Activated naive CD4-positive, alpha-beta T cell treated with anti-CD3 and anti-CD28 coated beads, Interleukin-2, amount 50 U/mL, for 72 hours (primary cell): ENCODE measurements at places on chromosomes 6 and 20. TPM values are rescaled to one million over a fixed set of nuclear protein-coding genes. Genes with fewer than 3 reads are reported as not detected.

GRCh38 chr20:5356941-5357340 is 40.2 kb upstream of the PROKR2 start:
- DNase-seq, result no peak

GRCh38 chr6:24524805-24525204 is 30.0 kb downstream of the ALDH5A1 start:
- no peak for DNase-seq

DNA sequence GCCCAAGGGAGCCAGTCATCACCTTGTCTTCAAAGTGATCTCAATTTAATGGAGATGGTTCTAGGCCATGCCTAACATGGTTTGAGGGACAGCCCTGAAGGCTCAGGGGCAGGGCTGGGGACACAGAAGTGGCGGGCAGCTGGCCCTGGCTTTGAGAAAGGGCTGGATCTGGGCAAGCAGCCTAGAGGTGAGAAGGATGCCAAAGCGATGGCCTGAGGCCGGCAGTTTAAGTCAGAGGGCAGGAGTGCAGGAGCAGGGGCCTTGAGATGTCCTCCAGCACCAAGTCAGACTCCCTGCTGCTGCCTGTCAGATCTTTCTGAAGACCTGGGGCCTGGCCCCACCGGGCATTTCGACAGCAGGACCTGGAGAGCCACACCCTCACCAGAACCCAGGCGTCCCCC is 28.4 kb upstream of the APMAP start:
- DNase-seq, result no peak

- DNase-seq, result no peak
These were observed 19.1 kb downstream of the ZFP64 start for GRCh38 chr20:52172392-52173047.

- DNase-seq, result no peak
These were observed 235.8 kb downstream of the SMOC2 start for GRCh38 chr6:168676552-168677322.

GRCh38 chr6:127176146-127176545 is 57.7 kb downstream of the RSPO3 start:
- no peak for DNase-seq

DNA sequence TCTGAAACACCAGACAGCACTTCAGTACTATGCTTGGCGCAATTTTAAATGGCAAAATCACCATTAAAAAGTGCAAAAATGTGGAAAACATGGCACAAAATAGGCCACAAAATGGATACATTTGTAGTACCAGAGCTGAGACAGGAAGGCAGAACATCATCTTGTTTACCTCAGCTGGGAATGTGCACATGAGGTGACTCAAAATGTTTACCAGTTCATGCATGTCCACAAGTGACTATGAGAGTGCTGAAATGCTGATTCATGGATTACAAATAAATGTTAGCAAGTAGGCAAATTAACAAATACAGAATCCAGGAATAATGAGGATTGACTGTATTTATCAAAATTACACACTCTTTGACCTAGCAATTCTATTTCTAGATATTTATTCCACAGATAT is 201.6 kb downstream of the ISM1 start:
- DNase-seq, result no peak

- no peak for DNase-seq
These were observed 65.1 kb downstream of the CGA start for GRCh38 chr6:87029711-87030314.

DNA sequence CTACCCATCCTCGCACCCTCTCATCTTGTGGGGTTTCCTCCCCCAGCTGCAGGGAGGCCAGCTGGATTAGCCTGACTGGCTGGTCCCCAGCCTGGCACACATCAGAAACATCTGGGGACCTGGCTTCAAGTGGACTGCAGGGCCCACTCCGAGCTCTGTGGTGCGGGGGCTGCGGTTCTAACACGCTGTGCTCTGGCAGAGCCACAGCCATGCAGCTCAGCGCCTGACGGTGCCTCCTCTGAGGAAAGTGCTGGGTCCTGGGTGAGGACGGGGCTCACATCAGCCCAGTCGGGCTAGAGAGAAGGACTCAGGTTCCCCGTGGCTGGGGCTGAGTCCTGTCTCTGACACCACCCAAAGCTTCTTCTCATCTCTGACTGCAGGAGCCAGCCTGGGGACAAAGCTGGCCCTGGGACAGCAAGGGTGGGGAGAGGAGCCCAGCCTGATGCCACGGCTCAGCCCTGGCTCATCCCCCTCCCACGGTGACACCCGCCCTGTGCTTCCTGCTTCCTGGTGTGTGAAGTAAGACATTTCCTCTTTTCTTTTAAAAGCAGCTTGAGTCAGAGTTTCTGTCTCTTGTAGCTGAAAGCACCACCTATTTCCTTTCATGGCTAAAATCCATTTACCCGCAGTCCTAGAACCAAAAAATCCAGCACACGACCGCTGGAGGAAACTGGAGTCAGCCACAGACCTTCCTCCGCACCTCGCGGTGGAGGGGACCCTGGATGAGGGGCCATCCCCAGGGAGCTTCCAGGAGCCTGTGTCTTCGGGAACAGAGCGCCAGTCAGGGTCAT is 127.4 kb upstream of the AFDN start:
- peak; percentile 55 for DNase-seq

DNA sequence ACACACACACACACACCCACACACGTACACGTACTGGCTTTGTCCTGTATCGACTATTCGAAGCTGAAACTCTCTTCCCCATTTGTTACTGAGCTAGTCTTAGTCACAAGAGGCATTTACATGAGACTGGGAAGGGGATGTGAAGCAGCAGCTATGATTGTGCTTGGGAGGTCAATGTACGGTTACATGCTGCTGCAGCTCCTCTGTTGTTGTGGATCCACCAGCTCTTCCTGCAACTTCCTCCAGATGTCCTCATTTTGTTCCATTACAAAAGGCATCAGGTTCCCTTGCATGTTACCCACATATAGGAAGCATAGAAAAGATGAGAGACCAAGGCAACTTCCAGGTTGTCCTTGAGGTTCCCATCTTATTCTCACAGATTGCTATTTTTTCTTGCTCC is 612.4 kb upstream of the IMPG1 start:
- DNase-seq, result no peak

DNA sequence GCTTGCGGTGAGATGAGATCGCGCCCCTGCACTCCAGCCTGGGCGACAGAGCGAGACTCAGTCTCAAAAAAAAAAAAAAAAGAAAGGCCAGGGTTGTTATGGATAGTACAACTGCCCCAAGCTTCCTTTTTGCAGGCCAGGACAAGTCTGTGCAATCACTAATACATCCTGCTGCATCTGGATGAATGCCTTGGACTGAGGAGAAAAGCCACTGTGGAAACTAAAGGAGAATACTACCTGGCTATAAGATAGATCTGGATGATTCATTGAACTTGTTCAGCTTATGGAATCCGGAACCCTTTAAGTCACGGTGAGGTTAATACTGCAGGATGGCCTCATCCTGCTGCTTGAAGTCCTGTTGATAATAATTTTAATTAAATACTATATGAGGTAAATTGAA is 278.2 kb downstream of the TFAP2A start:
- no peak for DNase-seq

The BANF2 gene
- total RNA-seq, result not detected

The TMEM244 gene
- not detected for total RNA-seq

The CNKSR3 gene
- 0.78 TPM for total RNA-seq

The DOP1A gene
- 9.5 TPM for total RNA-seq

The CCM2L gene
- not detected for total RNA-seq

The BPI gene
- not detected for total RNA-seq

The USP49 gene
- 8.3 TPM for total RNA-seq
